ENCODE measurements at places on chromosomes 12 and 14. TPM values are rescaled to one million over a fixed set of nuclear protein-coding genes. Genes with fewer than 3 reads are reported as not detected.

PRR4 gene
- not detected for polyA plus RNA-seq

CCDC196 gene
- polyA plus RNA-seq = not detected

GRCh38 chr14:104443391-104444158 lies 136.0 kb upstream of the C14orf180 start:
- no peak for DNase-seq

PPP1R36 gene
- not detected for polyA plus RNA-seq

TAS2R8 gene
- not detected for polyA plus RNA-seq

DPF3 gene
- 0.01 TPM for polyA plus RNA-seq

SPRYD3 gene
- polyA plus RNA-seq = 17.7 TPM

DNA sequence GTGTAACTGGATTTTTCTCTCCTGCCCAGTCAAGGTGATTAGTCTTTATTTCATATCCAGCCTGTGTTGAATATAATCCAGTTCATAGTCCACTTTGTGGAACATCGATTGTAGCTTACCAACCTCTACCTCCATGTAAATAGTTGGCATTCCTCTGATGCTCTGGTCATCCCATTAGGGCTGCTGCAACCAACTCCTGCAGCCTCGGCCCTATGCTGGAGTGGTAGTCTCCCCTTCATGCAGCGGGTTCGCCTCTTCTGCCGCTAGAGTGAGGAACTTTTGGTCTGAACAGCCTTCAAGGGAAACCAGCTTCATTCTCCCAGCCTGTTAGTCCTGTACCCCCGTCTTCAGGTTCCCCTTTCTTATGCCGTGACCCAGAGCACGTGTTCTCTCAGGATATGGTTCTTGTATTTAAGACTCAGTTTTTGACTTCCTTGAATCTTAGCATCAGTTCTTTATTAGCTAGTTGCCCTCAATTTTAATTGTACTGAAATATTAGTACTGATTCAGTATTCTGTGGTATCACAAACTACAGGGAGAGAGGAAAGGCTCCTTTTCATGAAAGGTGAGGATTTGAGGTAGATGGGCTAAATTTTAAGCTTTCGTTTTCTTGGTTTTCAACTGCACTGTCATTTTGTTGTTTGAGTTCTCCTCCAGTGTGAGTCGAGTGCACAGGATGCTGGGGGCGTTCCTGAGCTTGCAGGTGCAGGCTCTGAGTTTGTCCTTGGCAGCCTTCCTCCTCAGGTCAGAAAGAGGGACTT lies 33.2 kb downstream of the ZNF664 start:
- peak; percentile 56 for DNase-seq

NKX2-8 gene
- polyA plus RNA-seq = not detected

DNA sequence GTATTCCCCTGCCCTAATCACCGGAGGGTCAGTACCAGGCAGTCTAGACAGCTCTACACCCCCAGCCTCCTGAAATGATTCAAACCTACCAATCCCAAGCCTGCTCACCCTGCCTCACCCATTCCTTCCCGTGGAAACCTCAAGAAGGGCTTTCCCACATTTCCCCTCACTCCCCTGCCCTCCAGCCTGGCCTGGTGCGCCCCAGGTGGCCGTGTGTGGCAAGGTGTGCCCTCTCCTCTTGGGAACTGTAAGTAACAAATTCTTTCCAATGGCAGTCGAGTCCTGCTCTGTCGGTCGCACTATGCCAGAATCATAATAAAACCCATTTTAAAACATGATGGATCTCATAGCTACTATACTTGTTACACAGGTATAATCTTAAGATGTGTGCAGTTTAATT lies 13.9 kb upstream of the DEGS2 start:
- no peak for DNase-seq

DNA sequence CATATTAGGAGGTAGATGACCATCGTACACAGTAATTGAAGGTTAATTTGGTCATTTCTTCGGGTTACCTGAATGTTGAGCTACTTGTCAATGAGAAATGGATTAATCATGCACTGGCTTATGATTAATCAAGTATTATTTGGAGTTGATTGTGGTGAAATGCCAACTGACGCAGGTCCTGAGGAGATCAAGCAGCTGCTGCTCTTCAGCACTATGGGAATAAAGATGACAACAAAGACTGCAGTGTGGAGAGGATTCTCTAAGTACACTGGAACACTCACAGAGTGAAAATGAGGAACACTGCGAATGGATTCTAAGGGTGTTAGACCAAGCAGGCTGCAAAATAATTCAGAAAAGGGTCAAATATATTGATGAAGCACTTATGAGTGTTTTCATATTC lies 202.8 kb upstream of the DIO2 start:
- DNase-seq = no peak

GRCh38 chr12:46559311-46559710 lies 186.7 kb upstream of the SLC38A2 start:
- no peak for DNase-seq

KCNMB4 gene
- 0.23 TPM for polyA plus RNA-seq

LTBP2 gene
- polyA plus RNA-seq = 0.11 TPM

CEBPE gene
- 1.3 TPM for polyA plus RNA-seq

DNA sequence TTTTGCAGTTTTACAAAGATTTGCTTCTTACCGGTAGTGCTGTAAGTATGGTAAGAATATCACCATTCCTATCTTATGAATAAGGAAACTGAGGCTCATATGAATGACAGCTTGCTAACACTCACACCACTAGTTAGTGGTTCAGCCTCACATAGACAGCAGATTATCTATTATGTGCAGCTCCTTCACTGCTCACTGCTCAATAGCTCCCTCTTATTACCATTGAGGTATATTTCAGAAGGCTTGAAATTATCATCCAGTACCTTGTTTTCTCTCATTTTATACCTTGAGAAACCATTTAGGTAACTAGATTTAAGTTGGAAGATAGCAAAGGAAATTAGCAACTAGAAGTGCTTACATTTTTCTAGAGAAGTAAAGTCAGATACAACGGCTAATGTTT lies 15.5 kb downstream of the RIC8B start:
- DNase-seq = no peak

ANG gene
- 55.7 TPM for polyA plus RNA-seq

DNA sequence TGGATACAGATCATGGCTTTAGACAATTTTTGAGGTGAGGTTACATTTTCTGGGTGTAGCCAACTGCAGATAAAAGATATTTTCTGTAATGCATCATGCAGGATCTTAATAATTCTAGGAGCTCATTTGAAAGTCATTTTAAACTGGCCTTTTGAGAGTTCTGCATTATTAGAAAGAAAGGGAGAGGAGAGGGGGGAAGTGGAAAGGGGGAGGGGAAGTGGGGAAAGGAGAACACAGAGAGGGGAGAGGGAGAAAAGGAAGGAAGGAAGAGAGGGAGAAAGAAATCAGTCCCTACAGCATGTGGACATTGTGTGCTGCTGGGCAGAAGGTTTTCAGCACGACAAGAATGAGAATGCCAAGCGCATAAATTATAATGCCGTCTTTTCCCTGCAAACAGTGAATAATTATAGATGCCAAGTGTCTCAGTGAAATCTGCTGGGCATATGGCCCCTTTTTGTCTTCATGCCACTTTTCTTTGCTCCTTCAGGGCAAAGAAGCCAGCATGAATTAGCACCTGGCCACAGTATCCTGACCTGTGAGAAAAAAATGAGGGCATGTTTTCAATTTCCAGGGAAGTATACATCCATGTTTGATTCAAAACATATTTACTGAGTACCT lies 22.7 kb upstream of the PPP2R5C start:
- DNase-seq = no peak

LAG3 gene
- polyA plus RNA-seq = not detected

GRCh38 chr14:23009483-23009938 lies 432 bp downstream of the C14orf93 start:
- no peak for DNase-seq

FGFR1OP2 gene
- 66.4 TPM for polyA plus RNA-seq

DNA sequence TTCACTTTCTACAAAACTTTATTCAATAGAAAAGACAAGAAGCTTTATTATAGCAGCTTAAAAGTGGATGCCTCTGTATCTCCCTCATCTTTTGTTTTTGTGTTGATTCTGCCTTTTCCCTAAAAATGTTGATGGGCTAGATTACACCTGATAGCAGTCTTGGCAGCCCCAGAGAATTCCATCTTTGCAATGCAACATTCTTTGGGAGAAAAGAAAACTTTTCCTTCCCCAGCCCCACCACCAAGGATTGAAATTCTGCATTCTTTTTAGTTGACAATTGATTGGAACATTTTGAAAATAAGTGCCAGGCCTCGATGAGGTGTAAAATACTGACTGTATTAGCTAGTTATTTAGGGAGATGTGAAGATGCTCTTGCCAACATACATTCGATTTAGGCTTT lies 306.8 kb upstream of the G2E3 start:
- no peak for DNase-seq

DNA sequence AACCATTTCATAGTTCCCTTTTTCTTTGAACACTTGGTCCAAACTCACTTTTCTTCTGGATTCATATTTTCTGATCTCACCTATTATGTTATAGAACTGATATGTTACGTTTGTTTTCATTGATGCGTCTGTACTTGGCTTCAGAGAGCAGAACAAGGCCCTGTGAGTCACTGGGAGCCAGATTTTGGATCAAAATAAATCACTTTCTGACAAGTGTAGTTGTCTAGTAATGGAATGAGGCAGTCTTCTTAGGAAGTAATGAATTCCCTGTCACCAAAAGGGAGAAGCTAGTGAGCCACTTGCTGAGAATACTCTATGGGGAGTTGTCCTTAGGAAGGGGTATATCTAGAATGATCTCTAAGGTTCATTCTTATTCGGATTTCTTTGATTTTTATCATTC lies 10.2 kb downstream of the BICD1 start:
- no peak for DNase-seq

KLHL28 gene
- 16.4 TPM for polyA plus RNA-seq

GRCh38 chr12:130398100-130398848 lies 60.6 kb downstream of the PIWIL1 start:
- DNase-seq = no peak

DNA sequence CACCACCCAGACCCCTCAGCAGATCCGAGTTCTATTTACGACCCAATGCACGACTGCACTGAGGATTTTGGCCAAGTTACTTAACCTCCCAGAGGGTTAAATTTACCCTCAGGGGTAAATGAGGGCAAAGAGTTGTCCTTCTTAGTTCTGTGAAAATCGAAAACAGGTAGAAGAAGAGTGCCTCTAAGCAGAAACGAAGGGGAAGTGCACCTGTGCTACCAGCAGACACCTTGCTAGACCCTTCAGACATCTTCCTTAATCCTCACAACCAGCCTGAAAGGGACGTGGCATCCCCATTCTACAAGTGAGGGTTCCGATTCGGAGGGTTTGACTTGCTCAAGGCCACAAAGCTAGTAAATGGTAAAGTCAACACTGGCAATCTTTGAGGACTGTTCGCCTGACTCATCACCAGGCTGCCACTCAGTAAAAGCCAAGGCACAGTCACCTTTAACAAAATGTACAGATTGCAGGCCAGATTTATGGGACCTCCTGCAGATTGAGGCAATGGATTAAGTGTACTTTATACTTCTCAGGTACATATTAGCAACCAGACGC lies 1.6 kb downstream of the GSG1 start:
- DNase-seq = peak; percentile 74

TUNAR gene
- not detected for polyA plus RNA-seq

TIMM9 gene
- polyA plus RNA-seq = 29.9 TPM

GRCh38 chr12:131962069-131962468 lies 12.3 kb downstream of the EP400 start:
- no peak for DNase-seq

MDGA2 gene
- polyA plus RNA-seq = not detected
